T-helper 2 cell (primary cell): ENCODE measurements at places on chromosomes 7 and 10.
A peak's percentile ranks its signal among the peaks of the same experiment; 100 is the strongest.

- DNase-seq: no peak
Measured at GRCh38 chr7:25786936-25787335, 365.1 kb upstream of the NFE2L3 start.

DNA sequence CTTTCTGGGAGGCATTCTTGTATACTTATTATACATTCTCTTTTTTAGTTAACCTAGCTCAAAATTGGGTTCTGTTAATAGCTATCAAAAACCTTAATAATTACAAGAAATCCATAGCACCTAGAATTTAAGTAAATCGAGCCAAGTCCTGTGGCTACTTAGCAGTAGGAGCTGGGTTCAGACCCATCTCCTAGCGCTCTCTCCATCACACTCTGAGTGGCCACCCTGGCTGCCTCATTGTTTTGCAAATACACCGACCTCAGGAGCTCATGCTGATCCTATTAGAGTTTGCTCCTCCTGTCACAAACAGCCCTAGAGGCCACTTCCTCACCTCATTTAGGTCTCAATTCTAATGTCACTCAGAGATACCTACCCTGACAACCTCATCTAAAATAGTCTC lies 46.2 kb upstream of the OSBPL3 start:
- no peak for DNase-seq

DNA sequence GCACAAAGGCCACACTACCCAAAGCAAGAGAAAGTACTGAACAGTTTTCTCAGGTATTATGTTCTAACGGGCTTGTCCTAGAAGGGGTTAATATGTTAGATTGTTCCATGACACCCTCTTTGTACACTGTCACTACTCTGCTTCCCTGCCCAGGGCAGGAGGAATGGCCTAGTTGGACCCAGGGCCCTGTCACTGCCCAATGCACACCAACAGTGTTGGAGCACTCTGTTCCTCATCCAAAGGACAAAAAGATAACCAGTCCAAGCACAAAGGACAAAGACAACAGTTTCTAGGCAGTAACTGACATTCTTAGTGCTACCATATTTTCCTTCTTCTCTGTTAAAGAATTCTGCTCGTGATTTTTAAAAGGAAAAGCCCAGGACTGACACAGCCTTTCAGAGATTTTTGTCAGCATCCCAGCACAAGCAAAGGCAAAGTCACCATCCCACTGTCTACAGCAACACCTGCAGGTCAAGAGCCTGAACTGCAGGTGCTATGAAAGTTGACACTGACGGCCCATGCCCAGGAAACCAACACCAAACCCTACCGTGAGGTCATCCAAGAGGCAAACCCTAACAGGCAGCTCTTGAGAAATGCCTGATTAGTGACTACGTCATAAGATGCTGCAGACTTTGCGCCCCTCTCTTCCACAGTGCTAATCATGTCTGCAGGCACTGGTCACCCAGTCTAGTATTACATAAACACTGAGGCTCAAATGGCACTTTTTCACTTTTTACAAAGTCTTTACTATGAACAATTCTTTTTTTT lies 13.2 kb downstream of the NUDCD3 start:
- DNase-seq: peak; percentile 73

DNA sequence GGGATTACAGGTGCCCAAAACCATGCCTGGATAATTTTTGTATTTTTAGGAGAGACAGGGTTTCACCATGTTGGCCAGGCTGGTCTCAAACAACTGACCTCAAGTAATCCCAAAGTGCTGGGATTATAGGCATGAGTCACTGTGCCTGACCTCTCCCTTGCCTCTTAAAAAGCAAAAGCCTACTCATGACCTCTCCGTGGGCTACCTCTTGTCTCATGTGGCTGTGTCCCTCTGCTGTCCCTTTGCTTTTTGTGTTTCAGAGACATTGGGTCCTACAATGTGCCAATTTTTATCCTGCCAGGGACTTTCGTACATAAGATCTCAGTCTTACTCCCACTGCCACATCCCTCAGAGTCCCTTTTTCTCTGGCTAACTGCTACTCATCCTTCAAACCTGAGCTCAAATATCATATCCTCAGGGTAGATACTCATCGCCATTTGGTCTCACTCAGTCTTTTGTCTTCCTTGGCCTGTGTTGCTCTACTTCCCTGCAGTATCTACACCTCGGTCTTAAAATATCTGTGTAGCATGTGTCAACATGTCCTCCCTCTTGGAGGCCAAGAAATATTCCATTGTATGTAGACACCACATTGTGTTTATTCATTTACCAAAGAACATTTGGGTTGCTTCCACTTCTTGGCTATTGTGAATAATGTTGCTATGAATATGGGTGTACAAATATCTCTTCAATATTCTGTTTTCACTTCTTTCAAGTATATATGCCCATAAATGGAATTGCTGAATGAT lies 465.0 kb upstream of the KLF6 start:
- DNase-seq: no peak

DNA sequence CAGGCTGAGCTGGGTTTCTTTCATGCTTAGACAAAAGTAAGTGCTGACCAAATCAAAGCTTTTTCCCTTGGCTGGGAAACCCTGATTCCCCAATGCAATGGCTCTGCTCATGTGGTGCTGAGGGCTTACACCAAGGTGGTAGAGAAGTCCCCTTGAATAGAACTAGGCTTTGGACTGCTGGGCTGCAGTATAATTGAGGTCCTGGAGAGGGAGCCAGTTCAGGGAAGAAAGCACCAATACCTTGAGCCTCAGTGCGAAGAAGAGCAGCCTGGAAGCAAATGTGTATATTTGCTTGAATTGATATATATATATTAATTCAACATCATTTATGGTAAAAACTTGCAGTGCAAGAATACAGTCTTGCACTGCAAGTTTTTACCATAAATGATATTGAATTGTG lies 391.1 kb downstream of the RPS24 start:
- no peak for DNase-seq

DNA sequence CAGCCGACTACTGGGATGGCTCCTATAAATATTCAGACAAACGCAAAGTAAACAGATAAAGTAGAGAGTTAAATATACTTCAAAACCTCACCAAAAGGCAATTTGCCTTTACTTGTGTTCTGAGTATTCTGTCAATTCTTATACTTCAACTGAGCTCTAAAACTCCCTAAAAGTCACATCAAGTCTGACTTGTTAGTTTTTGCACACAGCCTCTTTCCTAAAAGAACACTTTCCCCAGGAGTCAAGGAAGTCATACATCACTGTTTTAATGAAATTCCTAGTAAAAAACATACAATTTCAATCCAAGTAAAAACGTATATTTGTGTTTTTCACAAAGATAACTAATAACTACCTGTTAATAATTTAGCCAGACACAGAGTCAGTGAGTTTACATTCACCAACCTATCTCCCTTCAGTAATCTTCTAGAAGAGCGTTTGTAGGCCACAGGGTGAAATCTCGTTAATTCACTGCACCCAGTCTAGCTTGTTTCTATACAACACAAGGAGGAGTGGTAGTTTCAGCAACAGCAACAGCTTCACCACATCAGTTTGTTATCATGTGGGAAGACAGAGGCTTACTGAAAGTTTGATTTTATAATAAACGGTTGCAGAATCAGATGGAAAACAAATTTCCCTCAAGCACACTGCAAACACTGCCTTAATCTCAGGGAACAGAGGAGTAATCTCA lies 2.7 kb downstream of the COBL start:
- no peak for DNase-seq

DNA sequence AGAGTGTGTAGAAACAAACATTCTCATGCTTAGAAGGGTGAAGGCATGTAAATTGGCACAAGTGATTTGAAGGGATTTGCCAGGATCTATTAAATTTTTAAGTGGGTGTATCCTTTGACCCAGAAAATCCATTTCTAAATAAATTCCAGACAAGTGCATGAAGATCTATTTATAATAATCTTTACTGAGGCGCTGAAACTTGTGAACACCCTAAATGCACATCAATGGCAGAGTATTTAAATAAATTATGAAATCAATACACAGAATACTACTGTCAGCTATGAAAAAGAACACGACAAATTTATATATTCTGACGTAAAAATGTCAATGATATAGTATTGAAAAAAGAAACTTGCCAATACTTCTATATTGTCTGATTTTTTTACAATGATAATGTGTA lies 17.9 kb downstream of the ZNF777 start:
- DNase-seq: no peak

GRCh38 chr7:17495655-17496394 lies 197.4 kb downstream of the AHR start:
- no peak for DNase-seq

DNA sequence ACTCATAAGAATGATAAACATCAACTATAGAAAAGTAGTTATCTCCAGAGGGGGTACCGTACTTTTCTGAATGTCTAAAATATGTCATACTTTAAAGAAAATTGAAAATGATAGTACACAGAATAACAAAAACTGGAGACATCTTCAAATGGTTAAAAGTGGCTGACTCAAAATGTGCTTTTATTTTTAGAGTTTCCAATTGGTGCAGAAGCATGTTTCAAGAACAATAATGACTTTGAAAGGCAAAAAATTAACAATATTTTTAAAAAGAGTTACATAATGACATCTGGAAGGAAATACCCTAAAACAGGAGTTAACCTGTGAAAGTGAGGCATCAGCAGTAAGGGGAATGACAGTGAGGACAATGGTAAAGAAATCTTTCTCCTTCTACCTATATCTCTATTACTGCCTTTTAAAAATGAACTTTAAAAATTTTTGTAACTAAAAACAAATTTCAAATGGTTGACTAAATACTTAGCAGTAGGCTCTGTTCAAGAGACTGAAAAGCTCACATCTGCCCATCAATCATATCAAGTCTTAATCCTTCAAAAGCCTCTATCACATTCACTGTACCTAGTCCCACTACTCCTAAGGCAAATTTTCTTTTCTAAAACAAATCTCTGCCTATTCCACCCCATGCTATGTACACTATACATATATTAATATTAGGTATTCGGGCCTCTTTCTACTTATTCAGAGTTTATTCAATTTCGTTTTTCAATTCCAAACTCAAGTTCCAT lies 3.0 kb downstream of the ASZ1 start:
- peak; percentile 4 for DNase-seq

GRCh38 chr7:131482800-131483199 lies 73.6 kb downstream of the PODXL start:
- no peak for DNase-seq

GRCh38 chr10:93600446-93601145 lies 439 bp downstream of the RBP4 start:
- no peak for DNase-seq

GRCh38 chr10:105104297-105104696 lies 463.2 kb downstream of the SORCS3 start:
- no peak for DNase-seq

DNA sequence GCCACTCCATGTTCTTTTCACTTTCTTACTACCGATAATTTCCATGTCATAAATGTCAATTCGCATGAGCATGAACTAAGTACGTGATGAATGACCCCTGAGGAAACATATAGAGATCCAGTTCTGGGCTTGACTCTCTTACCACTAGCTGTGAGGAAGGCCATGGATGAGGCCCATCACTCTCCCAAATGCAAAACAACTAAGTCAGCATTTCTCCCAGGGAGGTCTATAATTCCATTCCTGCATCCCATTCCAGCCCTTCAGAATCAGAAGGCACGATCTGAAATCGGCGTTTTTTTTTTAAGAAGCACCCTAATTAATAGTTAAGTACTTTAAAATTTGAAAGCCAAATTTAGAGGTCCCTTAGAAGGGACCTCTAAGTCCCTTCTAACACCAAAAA lies 116.5 kb downstream of the CABCOCO1 start:
- no peak for DNase-seq

DNA sequence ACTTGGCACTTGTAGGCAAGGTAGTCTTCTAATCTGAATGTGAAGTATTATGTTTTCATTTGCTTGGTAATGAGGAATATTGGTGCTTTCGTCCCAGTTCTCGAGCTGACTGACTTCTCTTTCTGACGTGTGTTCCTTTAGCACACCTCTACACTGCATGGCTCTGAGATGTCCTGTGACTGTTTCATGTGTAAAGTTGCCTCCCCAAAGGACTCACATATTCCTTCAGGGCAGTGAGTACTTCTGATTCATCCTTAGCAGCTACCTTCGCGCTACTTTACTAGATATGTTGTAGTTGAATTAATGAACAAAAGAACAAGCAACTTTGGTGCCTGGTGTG lies 113.7 kb downstream of the EGFR start:
- no peak for DNase-seq

- DNase-seq: no peak
Measured at GRCh38 chr7:77899516-77899915, 100.9 kb downstream of the PHTF2 start.

DNA sequence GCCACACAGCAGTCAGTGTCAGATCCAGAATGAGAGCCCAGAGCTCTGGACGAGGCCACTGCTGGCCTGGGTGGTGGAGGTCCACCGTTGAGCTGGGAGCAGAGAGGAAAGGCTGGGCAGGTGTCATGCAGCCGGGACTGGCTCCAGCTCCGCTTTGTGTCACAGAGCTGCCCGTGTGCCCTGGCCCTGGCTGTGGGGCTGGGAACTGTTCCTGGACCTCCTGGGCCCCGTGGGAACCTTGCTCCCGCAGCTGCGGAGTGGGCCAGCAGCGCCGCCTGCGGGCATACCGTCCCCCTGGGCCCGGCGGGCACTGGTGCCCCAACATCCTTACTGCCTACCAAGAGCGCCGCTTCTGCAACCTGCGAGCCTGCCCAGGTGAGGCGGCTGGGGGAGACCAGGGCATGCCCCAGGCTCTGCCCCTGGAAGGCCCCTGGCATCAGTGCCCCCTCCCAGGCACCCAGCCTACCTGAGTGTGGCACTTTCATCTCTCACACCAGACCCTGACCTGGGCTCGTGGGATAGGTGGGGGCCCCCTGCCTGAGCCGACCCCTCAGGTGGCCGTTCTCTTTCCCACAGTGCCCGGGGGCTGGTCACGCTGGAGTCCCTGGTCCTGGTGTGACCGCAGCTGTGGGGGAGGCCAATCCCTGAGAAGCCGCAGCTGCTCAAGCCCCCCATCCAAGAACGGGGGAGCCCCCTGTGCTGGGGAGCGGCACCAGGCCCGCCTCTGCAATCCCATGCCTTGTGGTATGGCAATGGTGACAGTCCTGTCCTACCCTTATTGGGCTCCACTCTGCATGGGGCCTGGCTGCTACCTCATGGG lies 18.8 kb upstream of the ZNF862 start:
- no peak for DNase-seq

DNA sequence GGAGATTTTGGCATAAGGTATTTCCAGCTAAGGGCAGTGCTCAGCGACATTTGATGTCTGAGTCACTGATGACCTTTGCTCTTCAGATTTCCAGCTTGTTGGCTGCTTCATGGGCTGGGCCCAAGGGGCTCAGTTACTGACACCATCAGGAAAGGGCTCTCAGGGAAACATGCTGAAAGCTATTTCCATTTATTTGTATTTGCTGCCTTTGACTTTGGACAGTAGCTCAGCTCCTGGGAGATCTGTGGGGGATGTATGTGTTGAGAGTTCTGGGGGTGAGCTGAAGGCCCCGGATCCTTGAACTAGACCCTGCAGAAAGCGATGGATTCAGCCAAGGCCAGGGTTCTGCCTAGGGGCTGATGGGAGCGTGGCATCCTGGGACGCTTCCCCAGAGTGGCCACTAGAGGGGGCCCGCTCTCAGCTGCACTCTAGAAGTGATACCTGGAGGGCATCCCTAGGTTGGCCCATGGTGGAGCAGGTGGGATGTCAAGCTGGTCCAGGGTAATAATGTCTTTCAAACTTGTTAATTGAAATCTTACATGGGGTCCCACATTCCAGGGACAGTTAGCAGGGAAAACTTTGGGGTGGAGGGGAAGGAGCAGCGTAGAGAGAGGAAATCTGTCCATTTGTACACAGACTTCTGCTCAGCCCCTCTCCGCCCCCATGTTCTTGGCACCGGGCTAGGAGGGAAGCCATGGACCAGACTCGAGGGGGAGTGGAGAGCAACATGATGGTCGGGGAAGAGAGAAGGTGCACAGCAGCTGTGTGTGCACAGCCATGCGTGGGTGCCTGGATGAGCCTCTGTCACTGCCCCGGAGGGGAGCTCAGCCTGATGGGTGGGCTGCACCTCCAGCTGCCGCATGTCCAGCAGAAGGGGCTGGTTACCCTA lies 3.0 kb upstream of the BTBD16 start:
- peak; percentile 34 for DNase-seq
